Central memory CD8-positive, alpha-beta T cell (primary cell): ENCODE measurements at places on chromosomes 6 and 20.
A peak's percentile ranks its signal among the peaks of the same experiment; 100 is the strongest.

DNA sequence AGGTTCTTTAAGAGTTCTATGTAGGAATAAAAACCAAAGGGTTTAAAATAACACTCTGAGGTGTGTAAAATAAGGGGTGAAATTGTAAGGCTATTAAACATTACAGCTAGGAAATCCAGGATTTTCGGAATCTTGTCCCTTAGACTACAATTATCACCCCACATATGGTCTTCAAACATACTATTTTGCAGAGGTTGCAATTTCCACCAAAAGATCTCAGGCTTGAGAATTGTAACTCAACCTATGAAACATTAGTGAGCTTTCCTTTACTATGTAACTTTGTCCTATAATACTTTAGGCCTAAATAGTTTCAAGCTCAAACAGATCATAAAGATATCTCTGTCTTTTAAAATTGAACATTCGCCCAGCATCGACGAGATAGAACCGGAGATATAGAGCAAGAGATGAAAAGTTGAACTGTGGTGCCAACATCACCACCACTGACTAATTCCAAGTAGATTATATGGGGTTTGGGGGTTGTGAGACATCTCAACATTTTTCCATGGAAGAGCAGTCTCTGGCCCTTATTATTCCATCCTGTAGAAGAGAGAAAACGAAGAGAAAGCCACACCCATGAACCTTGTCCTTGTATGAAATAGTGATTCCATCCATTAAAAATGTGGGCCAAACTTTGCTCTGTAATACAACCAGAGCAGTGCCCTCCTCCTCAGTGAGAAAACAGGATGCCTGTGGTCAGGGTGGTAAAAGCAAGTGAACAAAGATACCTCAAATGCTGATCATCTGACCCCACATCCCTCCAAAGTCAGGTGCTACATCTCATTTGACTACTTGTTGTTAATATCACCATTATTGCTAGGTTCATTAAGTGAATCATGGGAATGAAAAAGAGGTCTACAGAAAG, 284.5 kb upstream of the GJE1 start:
- peak; percentile 19 for DNase-seq

GRCh38 chr20:41956338-41957074, 338.3 kb upstream of the CHD6 start:
- DNase-seq = no peak

DNA sequence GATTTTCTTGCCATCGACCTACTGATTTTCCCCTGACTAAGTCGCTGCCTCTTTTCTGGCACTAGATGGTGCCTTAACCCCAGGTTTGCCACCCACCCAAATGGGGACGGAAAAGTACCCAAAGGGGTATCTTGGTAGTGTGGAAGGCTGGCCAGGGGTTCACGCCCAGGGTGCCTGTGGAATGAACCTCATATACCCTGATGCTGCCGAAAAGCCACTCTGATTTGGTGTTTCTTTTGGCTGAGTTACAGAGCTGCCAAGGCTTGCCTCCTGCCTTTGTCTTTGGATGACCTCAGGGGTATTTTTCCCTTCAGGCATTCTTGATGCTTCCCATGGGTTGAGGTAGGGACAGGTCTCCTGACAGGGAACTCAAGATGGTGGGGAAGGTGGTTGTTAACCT, 78.1 kb downstream of the MAP3K7 start:
- DNase-seq = no peak

GRCh38 chr6:31472259-31472658, 25.7 kb upstream of the MICB start:
- DNase-seq = no peak
